ENCODE measurements at places on chromosomes 1 and 21.
A peak's percentile ranks its signal among the peaks of the same experiment; 100 is the strongest.

DNA sequence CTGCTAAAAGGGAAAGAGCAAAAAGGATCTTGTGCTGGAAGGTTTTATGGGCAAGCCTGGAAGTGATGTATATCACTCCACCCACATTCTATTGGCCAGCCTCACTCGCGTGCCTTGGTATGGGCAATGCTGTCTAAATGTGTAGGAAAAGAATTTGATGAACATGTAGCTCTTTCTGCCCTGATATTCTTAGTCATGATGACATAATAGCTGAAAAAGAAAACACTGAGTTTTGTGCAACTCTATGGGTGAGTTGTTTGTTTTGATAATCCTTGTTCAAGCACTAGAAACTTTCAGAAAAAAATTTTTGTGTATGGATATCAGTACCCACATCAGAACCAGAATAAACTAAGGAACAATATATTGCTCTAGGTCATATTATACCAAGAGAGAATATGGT lies 231.5 kb upstream of the ST6GALNAC5 start:
- DNase-seq = no peak

DNA sequence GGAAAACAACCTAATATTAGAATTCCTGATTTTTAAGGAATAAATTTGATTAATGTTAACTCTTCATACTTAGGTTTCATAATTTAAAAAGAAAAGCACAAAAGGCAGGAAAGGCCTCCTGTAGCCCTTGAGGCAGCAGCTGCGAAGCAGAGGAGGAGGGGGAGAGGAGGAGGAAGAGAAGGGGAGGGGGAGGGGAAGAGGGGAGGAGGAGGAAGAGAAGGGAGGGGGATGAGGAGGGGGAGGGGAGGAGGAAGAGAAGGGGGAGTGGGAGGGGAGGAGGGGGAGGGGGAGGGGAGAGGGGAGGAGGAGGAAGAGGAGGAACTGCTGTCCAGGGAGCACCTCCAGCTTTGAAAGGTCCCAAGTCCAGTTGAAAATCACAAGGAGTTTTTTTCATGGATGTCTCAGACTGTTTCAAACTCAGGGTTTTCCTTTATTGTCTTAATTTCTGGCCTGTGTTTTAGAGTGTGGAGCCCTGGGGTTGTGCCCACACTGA lies 35.1 kb upstream of the DIP2A start:
- no peak for DNase-seq

DNA sequence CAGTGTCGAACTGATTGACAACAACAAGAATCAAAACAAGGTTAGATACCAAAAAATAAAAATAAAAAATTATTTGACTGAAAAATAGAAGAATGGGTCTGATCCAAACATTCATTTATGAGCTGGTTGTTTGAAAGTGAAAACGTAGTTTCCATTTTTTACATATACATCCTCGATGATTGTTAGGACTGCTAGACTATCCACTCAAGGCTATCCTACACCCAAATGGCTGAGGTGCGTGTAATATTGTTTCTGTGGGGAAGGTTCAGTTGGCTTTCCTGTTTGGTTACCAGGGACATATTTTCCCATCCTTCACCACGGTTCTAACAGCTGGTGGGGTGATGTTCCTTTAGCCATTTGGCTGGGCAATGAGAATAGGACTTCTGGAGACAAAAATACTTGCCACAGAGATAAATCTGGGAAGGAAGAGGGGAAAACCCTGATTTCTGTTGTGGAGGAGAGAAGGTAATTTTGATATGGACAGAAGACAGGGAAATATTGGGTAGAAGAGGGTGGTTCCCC lies 66.3 kb downstream of the MAP3K7CL start:
- no peak for DNase-seq

DNA sequence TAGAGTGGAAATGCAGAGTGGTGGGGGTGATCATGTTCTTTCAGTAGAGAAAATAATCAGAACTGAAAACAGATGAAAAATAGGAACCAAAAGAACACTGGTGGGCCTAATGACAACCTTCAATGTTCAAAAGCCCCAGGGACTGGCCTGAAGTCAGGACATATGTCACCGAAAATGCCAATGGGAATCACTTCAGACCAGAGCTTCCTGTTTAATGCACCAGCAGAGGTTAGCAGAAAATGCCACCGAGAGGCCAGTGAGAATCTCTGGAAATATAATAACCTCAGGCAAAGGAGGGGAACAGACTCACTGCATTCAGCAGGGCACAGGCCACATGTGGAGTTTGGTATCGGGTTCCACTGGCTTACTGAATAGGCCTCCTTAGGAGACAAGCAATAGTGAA lies 15.9 kb upstream of the CD58 start:
- no peak for DNase-seq

- DNase-seq = no peak
These were observed 1.4 kb upstream of the SPATA1 start for GRCh38 chr1:84504580-84505492.

DNA sequence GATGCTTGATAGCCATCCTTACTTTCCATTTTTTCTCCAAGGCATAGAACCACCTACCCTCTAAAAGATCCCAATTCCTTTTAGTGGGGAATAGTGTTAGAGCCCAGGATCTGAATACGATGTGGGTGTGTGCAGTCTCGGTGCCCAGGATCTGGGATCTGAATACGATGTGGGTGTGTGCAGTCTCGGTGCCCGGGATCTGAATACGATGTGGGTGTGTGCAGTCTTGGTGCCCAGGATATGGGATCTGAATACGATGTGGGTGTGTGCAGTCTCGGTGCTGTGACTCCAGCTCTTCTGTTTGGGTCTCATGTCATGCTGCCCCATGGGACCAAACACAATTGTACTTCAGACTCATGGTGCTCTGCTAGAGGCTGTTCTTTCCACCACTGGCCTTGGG lies 265.5 kb downstream of the TRABD2B start:
- DNase-seq = no peak

GRCh38 chr1:97545446-97545845 lies 375.4 kb downstream of the DPYD start:
- no peak for DNase-seq

DNA sequence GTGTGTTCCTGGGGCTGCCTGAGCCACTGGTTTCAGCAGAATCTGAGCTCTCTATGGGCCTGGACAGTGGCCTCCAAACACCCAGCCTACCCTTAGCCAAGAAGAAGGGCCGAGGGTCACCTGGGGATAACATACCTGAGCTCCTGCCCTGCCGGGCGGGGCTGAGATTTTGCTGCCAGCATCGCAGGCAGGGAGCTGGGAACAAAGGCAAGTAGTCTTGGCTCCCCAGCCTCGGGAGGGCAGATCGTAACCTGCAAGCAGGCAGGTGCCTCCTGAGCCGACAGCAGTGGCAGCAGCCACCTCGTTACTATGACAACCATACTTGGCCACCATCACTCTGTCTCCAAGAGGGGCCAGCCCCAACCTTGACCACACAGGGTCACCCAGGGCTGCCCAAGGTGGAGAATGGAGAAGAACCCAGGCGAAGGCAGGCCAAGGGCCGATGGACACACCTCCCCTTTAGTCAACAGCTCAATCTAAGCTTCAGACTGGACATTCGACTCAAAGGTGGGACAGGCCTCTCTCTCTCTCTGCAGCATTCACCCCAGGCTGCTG lies 54.6 kb downstream of the TOMM20 start:
- DNase-seq = no peak

- no peak for DNase-seq
These were observed 31.1 kb downstream of the YY1AP1 start for GRCh38 chr1:155657463-155657862.

DNA sequence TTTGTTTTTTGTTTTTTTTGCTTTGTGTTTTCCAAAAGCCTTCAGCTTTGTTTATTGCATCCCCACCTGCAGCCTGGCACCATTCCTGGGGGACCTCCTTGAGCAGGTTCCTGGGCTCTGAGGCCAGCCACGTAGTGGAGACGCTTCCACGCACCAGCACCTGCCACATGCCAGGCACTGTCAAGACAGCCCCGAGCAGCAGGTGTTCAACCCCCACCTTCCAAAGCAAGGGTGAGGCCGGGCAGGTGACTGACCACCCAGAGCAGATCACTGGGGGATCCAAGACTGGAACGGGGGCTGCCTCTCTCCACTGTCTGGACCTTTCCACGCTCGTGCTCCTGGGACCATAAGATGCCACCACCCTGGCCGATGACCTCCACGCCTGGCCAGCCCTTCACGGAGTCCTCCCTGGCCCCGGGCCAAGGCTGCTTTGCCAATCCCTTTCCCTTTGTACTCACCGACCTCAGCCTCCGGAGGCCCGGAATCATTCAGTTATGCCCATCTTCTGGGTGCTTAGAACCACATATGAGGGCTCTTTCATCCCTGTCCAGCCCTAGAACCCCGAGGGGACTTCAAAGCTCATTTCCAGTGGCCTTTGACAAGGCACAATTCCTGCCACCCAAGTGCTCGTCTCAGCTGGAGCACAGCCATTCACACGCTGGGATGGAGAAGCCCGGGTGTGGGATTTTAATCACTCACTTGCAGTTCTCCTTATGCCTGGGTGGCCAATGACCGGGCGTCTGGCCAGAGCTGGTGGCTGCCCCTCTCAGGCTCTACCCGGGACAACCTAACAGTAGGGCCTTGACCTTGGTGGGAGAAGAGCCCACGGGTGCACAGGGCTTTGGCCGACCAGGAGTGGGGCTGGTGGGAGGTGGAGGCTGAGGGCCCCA lies 330.8 kb downstream of the NPHP4 start:
- DNase-seq = no peak

GRCh38 chr1:12142891-12143630 lies 23.7 kb upstream of the TNFRSF1B start:
- peak; percentile 3 for DNase-seq

GRCh38 chr1:178121883-178122282 lies 28.0 kb downstream of the RASAL2 start:
- no peak for DNase-seq

- DNase-seq = no peak
These were observed 9.7 kb upstream of the PRDX6 start for GRCh38 chr1:173467426-173467825.

DNA sequence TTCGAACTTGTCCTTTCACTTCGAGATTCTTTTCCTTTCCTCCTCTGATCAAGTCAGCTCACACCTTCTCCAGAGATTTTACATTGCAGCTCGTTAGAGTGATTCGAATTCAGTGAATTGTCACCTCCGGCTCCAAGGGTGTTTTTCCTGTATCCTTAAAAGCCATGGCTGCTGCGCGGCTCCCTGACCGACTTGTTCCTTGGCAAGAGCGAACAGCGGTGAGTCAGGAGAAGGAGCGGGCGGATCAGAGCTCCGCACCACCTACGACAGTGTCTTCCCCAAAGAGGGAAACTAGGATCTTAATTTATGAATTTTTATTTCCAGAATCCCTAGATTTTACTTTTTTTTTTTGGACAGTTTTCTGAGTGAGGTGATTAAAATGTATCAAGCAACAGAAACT lies 204.4 kb upstream of the ADGRL2 start:
- DNase-seq = no peak

- no peak for DNase-seq
These were observed 1.2 kb upstream of the PLEKHM2 start for GRCh38 chr1:15682936-15683341.

- no peak for DNase-seq
These were observed 41.0 kb downstream of the CRYAA start for GRCh38 chr21:43209575-43210453.

GRCh38 chr1:102970496-102971078 lies 137.7 kb downstream of the COL11A1 start:
- no peak for DNase-seq

GRCh38 chr1:175530183-175530582 lies 213.2 kb downstream of the TNR start:
- no peak for DNase-seq

DNA sequence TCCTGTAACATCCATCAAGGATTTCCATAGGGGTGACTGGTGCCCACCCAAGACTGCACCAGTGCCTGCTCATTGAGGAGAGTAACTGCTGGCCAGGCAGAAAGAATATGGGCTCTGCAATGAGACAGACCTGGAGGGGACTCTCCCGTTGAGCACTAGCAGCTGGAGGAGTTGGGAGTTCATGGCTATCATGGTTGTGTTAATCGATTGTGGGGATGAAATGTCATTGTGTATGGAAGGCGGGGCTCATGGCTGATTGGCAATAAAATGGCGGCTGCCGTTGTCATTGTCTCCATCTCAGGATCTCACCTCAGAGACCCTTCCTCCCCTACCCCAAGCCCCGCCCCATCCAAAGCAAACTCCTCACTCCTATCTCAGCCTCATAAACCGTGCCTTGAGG lies 3.9 kb downstream of the TMEM125 start:
- DNase-seq = no peak

DNA sequence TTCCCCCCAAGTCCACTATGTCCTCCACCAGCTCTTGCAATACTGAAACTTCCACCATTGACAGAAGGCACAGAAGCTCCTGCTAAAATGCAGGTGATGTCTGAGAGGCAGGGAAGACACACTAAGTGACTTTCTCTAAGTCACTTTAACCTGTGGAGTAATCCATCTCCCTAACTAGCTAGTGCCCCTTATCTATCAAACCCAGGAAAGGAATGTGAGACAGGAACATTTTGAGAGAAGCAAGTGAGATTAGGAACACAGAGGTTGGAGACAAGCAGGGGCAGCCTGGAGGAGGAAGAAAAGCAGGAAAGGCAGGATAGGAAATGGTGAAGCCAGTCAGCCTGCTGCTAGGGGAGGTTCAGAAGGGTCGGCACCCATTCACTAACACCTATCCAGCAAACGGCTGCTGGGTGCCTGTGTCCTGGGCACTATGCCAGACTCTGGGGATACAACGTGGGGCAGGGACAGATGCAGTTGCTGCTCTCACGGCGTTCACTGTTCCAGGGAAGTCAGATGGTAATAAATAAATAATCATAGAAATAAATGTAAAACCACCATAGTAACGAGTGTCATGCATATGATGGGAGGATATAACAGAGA lies 7.0 kb downstream of the GPA33 start:
- DNase-seq = no peak

DNA sequence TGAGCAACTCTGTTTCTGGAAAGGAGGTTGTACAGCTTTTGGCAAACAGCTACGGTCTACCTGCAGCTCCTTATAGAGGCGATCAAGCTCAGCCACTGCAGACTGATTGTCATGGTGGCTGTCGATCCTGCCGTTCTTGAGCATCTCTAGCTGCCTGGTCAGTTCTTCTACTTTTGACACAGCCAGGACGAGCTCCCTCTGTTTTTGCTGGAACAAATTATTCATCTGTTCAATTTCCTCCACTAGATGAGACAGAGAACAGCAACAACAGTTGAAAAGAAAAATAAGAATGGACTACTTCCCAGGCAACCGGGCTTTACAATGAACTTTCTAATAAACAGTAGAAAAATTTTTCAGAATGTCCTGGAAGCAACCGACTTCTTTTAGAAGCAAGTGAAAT lies 42.5 kb downstream of the TP53BP2 start:
- DNase-seq = no peak

- DNase-seq = no peak
These were observed 14.9 kb downstream of the MAP3K7CL start for GRCh38 chr21:29145354-29145782.

DNA sequence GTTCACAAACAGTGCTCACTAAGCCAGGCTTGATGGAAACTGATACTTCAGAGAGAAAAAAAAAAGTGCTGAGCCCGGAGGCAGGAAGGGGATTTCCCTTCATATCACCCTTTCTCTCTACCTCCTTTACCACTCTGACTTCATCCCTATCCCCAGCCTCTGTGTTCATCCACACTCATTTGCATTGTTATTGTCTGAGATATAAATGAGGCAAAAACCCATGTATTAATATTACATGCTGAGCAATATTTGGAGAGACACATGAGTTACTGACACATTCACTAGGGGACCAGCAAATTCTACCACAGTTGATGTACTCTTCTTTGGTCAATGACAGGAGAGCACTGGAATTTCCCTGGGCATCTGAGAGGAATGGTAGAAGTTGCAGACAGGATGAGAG lies 175.8 kb downstream of the TNFSF18 start:
- DNase-seq = no peak
